ENCODE measurements at places on chromosomes 13 and 19. TPM values are rescaled to one million over a fixed set of nuclear protein-coding genes. Genes with fewer than 3 reads are reported as not detected.
A peak's percentile ranks its signal among the peaks of the same experiment; 100 is the strongest.

DNA sequence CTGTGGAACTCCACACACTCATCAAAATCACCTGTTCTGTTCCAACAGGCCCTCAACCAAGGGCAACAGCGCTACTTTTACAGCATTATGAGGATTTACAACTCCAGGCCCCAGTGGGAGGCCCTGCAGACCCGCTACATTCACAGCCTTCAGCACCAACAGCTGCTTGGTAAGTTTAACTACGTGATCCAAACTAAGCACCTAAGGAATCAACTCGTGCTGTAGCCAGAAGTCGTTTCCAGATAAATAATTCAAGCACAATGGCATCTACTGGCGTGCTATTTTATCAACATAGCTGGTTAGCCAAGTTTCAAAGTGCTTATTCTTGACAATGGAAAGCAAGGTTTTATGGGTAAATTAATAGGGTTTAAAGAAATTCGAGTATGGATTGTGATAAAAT is 5.3 kb downstream of the FAM216B start:
- DNase-seq: no peak

TMEM238 gene
- 2.9 TPM for total RNA-seq

DNA sequence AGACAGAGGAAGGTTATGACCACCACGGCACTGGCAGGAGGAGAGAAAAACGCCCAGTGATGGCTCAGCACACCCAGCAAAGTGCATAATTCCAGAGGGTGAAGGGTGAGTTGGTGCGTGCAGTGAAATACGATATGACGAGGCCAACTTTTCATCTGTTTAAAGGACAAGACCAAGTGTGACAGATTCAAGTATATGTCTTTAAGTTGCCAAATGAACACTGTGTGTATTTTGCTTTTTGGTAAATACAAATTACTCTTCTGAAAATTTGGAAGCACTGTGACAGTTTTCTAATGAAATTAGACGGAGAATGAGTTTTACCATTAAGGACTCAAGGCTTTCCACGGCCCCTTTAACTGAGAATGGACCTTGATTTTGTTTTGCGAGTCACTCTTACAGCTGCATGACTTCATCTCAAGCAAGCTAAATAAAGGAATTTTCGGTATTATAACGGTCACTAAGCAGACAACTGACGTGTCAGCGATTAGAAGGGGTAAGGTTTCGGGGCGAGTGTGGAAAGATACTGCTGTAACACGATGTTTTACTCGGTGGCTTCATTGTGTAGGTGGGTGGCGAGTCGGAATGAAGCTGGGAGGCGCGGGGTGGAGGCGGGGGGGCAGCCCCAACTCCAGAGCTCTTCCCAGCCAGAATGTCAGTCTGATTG is 22.8 kb downstream of the COL4A2 start:
- no peak for DNase-seq

DNA sequence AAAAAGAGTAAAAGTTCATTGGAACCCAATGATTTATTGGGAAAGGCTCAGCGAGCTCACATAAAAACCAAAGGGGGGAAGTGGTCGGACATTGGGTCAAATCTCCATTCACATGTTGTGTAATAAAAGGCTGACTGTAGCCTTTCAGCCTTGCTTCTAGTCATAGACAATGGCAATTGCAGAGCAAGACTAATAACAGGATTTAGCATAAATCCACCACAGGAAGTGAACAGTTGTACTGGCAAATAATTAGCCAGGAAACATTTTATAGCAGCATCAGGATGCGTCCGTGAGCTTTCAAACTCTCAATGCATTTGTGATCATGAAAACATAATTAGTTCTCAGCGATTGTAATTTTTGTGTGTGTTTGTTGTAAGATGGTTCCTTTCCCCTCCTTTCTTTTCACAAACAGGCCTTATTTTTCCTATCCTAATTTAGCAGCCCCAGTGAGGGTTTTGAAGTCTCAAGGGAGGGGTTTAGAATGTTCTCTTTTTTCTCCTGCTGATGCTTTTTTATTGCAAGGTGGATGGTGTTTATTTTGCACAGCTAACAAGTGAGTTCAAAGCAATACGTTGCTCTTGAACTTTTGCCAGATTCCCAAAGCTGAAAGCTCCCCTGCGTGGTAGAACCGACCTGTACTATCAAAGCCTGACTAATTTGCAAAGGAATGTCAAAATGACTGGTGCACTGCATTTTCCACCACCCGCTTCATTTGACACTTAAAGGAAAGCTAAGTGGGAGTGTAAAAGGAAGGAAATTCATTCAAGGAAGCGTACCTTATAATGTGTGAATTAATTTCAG is 105.6 kb downstream of the SPRY2 start:
- DNase-seq: no peak

CYP2F1 gene
- not detected for total RNA-seq

DNA sequence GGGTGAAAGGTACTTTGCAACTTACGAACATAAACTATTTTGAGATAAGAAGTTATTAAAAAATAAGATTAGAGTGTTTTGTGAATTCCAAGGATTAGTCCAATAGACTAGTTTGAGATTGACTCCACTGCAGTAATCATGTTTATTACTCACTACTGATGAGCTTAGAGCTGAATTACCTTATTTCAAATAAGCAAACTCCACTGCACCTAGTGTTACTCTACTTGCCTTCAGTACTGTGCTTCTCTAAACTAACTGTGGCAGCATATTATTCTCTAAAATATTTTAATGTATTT is 111.7 kb downstream of the MIPEP start:
- no peak for DNase-seq

ONECUT3 gene
- not detected for total RNA-seq

DNA sequence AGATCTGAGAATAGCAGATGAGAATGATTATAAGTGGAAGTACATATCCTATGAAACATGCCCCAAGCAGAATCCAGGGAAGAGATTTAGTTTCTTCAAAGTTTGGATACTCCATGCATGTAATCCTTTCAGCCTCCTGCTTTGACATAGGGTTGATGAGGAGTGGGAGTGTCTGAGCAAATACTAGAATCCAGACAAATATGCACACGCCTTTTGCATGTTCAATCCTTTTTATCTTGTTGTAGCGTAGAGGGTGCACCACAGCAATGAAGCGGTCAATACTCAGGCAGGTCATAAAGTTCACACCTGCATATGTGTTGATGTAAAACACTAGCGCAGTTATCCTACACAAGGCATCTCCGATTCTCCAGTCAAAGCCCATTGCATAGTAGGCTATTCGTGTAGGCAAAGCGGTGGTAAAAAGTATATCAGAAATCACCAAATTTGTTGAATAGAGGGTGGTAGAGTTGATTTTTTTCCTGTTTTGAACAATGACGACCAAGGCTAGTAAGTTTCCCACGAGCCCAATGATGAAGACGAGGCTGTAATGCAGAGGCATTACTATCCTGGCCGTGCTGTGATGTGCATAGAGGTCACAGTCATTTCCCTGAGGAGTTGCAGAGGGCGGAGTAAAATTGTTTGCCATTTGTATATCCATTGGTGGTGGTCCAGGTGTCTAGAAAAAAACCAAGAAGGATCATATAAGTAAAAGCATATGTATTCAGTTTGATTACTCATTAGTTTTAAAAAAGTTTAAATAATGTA is 11.5 kb downstream of the GPR183 start:
- no peak for DNase-seq

- DNase-seq: peak; percentile 87
Measured at GRCh38 chr13:107211073-107211472, 643.1 kb upstream of the ARGLU1 start.

GRCh38 chr13:104796581-104796980 is 1730.4 kb upstream of the SLC10A2 start:
- DNase-seq: no peak

DNA sequence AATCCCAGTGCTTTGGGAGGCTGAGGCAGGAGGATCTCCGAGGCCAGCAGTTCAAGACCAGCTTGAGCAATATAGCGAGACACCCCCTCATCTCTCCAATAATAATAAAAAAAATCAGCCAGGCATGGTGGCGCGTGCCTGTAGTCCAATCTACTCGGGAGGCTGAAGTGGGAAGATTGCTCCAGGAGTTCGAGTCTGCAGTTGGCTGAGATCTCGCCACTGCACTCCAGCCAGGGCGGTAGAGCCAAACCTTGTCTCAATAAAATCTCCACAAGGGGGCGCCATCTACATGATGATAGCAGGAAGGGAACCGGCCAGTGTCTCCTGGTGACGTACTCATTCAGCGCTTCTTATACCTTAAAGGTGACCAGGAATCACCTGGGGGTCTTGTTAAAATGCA is 13.6 kb upstream of the C5AR1 start:
- peak; percentile 81 for DNase-seq

GRCh38 chr19:45138303-45138751 is 22.5 kb downstream of the NKPD1 start:
- no peak for DNase-seq

GRCh38 chr13:42305503-42305902 is 33.6 kb downstream of the AKAP11 start:
- DNase-seq: no peak

GRCh38 chr19:28537896-28538295 is 675.1 kb downstream of the UQCRFS1 start:
- DNase-seq: no peak

PSG1 gene
- total RNA-seq: not detected

GRCh38 chr13:42707586-42707985 is 73.8 kb upstream of the FAM216B start:
- DNase-seq: no peak

RABAC1 gene
- 133 TPM for total RNA-seq

IL11 gene
- 0.45 TPM for total RNA-seq

DNA sequence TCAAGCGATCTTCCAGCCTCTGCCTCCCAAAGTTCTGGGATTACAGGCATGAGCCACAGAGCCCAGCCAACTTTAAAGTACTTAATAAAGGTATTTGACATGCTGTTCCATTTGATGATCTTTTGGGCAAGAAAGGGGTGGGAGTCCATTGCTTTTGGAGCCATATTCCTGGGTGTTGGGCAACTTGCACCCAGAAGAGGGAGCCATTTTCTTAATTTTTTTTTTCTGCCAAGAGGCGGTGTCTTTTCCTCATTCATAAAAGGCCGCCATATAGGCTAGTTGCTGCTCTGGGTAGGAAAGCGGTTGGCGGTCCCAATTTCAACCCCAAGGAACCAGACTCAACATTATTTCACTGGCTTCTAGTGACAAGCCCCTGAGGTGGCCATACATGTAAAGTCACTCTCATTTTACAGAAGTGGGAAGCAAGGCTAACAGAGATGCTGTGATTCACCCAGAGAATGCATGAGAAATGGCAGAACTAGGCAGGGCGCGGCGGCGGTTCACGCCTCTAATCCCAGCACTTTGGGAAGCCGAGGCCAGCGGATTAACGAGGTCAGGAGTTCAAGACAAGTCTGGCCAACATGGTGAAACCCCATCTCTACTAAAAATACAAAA is 139.6 kb downstream of the CACNA1A start:
- no peak for DNase-seq

GRCh38 chr19:1473085-1473851 is 5.7 kb downstream of the C19orf25 start:
- DNase-seq: no peak

- no peak for DNase-seq
Measured at GRCh38 chr13:35957996-35958395, 173.2 kb downstream of the DCLK1 start.

DNA sequence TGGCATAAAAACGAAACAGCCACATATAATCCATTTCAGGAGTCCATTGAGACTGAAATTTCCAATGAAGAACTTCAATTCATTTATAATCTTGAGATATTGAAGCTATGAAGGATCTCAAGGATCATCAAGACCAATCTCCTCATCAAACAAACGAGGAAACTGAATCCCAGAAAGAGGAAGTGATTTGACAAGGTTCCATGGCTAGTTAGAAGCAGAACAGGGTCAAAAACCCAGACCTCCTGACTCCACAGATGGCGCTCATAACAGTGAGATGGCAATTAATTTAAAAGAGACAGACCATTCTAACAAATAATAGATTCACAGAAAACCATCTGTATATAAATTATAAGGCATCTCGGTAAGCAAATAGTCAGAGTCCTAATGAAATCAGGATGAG is 229.7 kb downstream of the KCTD12 start:
- no peak for DNase-seq

FKRP gene
- total RNA-seq: 25.2 TPM

PLPP2 gene
- 8.6 TPM for total RNA-seq

- no peak for DNase-seq
Measured at GRCh38 chr19:33334271-33334670, 31.9 kb upstream of the CEBPA start.

GRCh38 chr13:46197299-46198048 is 14.3 kb upstream of the LRRC63 start:
- DNase-seq: no peak

GRCh38 chr13:90545070-90545840 is 802.2 kb upstream of the MIR17HG start:
- DNase-seq: no peak

DNA sequence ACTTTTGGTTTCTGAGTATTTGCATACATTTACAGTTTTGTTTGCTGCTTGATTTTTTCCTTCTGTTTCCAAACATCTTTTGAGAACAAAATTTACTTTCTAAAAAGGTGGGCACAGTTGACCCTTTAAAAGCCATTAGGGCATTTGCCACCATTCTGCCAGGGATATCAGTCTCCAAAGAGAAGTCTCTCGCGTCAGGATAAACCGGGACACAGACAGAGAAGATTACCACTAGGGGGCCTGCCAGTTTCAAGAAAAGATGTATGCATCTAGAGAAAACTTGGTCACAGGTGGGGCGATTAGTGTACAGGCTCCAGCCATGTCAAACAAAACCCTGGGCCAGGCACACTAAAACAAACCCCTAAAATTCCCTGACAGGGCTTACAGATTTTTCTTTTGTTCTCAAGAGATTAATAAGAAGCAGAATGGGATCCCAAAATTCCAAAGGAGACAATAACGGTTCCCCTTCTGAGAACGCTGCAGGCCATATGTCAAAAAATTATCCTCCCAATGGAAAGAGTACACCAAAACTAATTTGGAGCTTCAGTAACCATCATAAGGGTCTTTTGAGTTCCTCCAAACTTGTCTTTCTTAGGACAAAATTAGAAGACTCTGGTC is 10.7 kb upstream of the PABPC3 start:
- no peak for DNase-seq

- no peak for DNase-seq
Measured at GRCh38 chr13:25180775-25181537, 8.9 kb upstream of the AMER2 start.

ACER1 gene
- total RNA-seq: not detected

ERCC2 gene
- total RNA-seq: 17.7 TPM

GRCh38 chr13:44135566-44135965 is 238.1 kb upstream of the SERP2 start:
- no peak for DNase-seq

DNA sequence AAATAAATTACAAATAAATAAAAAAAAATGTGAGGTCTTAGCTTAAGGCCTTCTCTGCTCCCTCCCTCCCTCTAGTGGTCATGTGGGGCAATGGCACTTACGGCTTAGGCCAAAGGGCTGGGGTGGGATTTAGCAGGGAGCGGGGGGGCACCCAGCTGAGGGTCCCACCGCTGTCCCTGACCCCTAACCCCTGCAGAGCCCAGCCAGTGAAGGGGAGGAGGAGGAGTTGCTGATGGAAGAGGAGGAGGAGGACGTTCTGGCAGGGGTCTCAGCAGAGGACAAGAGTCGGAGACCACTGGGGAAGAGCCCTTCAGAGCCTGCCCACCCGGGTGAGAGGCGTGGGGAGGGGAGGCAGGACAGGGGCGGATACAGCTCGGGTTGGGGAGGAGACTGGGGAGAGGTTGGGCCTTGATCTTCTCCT is 9.3 kb downstream of the MPND start:
- peak; percentile 67 for DNase-seq

KLK1 gene
- 2.1 TPM for total RNA-seq

- DNase-seq: no peak
Measured at GRCh38 chr19:38597075-38597474, 20.7 kb downstream of the MAP4K1 start.

GRCh38 chr13:110559429-110559943 is 2.0 kb downstream of the RAB20 start:
- no peak for DNase-seq
